ENCODE measurements at places on chromosomes 4 and X.

- DNase-seq: no peak
Measured at GRCh38 chr4:103067841-103068547, 8.6 kb downstream of the SLC9B2 start.

DNA sequence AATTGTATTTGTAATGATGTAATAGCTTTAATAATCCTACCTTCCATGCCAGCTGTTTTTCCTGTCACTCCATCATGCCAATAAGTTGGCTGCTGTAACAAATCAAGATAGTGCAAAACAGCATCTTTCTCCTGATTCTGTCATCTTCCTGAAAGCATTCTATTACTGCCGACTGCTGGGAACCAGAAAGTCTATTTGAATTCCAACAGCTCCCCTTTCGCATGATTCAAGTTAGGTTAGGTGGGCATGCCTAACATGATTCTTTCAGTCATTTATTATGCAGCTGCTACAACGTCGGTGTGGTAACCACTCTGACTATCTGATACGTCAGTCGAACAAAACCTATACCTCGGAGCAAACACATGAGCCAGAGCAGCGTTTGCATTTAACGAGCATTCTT, 127.9 kb upstream of the DMD start:
- no peak for DNase-seq

GRCh38 chr4:15400226-15400625, 27.6 kb upstream of the C1QTNF7 start:
- DNase-seq: no peak

DNA sequence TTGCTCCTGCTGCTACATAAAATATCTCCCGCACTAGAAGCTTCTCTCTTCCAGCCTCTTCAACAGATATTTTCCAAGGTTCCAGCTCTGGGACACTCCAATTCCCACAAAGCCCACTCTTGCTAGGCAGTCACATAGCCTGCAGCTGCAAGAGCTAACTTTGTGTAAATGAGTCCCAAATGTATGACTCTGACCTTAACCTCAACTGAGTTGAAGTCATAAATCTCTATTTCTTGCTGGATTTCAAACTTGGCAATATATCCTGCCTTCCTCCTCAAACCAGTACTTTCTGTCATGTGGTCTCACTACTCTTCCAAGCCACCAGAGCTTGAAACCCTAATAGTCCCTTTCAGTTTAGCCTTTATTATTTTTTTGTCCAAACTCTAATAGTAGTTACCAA, 315.4 kb upstream of the GRIA3 start:
- DNase-seq: no peak

DNA sequence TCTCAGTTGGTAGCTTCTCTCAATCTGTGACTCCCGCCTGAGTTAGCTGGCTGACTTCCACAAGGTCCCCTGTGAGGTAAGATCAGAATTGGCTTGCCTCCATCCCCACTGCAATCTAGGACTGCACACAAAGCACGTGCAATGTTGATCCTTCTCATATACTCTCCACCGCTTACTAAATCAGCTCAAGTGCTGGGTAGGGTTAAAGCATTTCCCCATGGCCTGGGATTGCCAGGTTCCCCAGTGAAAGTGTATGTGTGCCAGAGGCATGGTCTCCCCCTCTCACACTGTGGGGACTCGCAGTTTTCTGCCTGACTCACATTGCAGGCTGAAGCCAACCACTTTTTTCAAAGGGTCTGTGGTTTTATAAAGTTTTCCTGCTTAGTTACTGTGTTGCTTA, 886.9 kb downstream of the FAM133A start:
- no peak for DNase-seq

- no peak for DNase-seq
Measured at GRCh38 chr4:181488926-181489325, 754.3 kb upstream of the TENM3 start.

GRCh38 chrX:47164420-47164819, 19.4 kb downstream of the RBM10 start:
- no peak for DNase-seq

DNA sequence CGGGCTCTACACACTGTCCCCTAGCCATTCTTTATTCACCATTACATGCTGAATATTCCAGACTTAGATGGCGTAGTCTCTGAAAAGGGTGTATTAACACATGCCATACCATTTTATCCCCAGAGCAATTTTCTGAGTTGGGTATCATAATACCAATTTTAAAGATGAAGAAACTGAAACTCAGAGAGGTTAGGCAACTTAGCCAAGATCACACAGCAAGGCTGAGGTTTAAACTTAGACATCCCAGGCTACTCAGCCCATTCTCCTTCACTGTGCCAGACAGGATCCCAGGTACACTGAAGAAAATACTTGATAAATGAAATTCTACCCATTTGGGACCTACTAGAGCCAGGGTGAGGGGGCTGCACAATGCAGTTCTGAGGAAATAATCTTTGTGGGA, 67.4 kb upstream of the ARHGAP36 start:
- DNase-seq: no peak

- DNase-seq: peak; percentile 68
Measured at GRCh38 chr4:153643406-153644383, 40.4 kb upstream of the TLR2 start.

- no peak for DNase-seq
Measured at GRCh38 chr4:16627999-16628398, 270.4 kb downstream of the LDB2 start.

DNA sequence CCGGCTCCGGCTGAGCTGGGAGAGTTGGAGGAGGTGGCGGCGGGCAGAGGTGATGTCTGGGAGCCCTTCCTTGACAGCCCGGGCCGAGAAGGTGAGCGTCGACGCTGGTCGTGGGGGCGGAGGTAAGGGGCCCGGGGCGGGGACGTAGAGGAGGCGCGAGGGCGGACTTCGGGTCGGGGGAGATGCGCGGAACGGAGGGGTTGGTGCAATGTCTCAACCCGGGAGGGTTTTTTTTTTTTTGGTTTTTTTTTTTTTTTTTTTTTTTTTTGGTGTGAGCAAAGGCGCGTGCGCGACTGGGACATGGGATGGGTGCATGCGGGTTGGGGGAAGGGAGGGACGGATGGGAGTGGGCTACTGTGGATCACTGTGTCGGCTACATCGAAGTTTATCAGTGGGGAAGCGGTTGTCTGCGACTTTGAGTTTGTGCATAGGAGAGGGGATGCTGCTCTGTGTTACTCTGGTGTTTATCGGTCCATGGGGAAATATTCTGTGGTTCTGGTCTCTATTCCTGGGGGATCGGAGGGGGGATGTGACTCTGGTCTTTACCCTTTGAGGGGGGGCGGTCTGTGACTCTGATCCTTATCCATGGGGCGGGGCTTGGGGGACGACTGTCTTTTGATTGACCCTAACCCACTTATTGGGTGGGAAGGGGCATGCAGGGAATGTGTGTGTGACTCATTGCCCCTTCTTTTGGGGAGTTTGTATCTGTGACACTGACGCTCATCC, 537 bp downstream of the RBM10 start:
- no peak for DNase-seq

- DNase-seq: peak; percentile 72
Measured at GRCh38 chr4:110049951-110050925, 137.6 kb downstream of the EGF start.

- no peak for DNase-seq
Measured at GRCh38 chrX:147859666-147860065, 52.1 kb upstream of the FMR1 start.

- DNase-seq: no peak
Measured at GRCh38 chrX:74259885-74260491, 44.0 kb upstream of the ZCCHC13 start.

GRCh38 chr4:105895583-105896460, 551 bp downstream of the NPNT start:
- DNase-seq: no peak

GRCh38 chr4:54001668-54002365, 62.6 kb downstream of the CHIC2 start:
- DNase-seq: no peak

- no peak for DNase-seq
Measured at GRCh38 chr4:174873931-174874330, 44.2 kb upstream of the ADAM29 start.

DNA sequence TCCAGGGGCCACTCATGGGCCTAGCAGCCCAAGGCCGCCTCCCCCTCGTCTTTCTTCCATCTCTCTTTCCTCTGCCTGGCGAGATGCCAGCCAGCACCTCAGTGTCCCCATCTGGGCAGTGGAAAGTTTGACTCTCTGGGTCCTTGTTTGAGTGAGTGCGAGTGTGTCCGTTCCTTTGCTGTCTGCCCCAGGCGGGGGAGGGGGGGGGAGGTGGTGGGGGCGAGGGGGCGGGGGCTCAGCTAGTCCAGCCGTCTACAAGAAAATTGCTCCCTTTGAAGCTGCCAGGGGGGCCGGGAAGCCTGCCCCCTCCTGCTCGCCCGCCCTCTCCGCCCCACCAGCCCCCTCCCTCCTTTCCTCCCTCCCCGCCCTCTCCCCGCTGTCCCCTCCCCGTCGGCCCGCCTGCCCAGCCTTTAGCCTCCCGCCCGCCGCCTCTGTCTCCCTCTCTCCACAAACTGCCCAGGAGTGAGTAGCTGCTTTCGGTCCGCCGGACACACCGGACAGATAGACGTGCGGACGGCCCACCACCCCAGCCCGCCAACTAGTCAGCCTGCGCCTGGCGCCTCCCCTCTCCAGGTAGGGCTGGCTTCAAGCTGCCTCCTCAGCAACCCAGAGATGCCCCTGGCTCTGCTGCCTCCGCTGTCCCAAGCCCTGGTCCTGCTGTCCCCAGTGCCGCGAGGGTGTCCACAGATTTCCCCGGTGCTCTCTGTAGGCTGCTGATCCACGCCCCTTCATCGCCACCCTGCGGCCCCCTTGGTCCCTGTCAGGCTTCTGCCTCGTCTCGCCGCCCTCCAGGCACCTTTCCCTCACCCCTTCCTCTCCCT, at the start of gene BGN:
TSS of gene BGN (plus strand) at position 440 of the 821 bp plus-strand sequence. CDS start 9,652 bp downstream, outside the sequence.
- no peak for DNase-seq

GRCh38 chr4:125097729-125098128, 217.0 kb upstream of the FAT4 start:
- DNase-seq: no peak

GRCh38 chr4:27040356-27040755, 179.7 kb downstream of the STIM2 start:
- DNase-seq: no peak
